Fibroblast of skin of left quadriceps (primary cell): ENCODE measurements at places on chromosomes 2 and 18.

DNA sequence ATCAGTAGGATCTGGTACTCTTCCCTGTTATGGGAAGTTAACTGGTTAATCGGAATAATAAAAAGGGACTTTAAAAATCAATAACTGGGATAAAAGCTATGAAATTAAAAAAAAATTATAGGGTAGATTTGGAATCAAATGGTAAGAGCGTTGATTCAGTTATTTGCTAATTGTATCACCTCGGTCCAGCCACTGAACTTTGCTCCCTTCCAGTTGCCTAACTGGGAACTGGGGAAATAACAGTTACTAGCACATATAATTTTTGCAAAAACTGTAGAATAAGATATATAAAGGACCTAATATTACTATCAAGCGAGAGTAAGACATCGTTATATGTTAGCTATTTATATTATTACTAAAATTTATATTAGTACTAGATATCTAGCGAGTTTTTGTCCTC is 302.1 kb downstream of the LRP1B start:
- no peak for DNase-seq

DNA sequence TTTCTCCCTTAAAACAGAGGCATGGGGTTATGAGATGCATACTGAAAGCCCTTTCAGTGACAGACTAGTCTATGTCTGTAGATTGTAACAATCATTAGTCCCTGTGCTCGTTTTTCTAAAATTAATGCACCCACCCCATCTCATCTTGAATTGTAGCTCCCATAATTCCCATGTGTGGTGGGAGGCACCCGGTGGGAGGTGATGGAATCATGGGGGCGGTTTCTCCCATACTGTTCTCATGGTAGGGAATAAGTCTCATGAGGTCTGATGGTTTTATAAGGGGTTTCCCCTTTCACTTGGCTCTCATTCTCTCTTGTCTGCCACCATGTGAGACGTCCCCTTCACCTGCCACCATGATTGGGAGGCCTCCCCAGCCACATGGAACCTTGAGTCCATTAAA is 100.9 kb downstream of the AP1S3 start:
- DNase-seq, result no peak

- DNase-seq, result no peak
Measured at GRCh38 chr2:2020897-2021296, 276.6 kb upstream of the PXDN start.

- DNase-seq, result no peak
Measured at GRCh38 chr18:70671889-70672565, 383.2 kb downstream of the SOCS6 start.

- no peak for DNase-seq
Measured at GRCh38 chr2:233063976-233064411, 3.9 kb downstream of the INPP5D start.

DNA sequence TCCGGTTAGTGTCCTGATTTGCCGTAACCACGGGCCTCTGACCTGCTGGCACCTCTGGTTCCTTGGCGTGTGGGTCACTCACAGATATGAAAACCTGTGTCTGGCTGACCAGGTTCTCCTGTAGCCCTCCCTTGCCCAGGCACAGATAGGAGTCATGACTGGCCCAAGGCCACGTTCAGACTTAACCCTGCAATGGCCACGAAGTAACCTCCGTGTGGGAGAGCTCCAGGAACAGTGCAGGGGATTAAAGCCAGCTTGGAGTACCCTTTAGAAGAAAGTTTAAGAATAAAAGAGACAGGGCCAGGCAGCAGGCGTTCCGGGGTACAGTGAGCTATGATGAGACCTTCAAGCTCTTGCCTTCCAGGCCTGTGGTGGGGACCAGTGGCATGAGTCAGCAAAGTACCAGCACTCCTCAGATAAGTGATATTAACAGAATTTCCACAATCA is 25.5 kb downstream of the CENPO start:
- DNase-seq, result no peak

- DNase-seq, result no peak
Measured at GRCh38 chr2:20994130-20994529, 49.7 kb downstream of the APOB start.

GRCh38 chr18:23136326-23137096 is 1.2 kb downstream of the CABLES1 start:
- DNase-seq, result no peak

DNA sequence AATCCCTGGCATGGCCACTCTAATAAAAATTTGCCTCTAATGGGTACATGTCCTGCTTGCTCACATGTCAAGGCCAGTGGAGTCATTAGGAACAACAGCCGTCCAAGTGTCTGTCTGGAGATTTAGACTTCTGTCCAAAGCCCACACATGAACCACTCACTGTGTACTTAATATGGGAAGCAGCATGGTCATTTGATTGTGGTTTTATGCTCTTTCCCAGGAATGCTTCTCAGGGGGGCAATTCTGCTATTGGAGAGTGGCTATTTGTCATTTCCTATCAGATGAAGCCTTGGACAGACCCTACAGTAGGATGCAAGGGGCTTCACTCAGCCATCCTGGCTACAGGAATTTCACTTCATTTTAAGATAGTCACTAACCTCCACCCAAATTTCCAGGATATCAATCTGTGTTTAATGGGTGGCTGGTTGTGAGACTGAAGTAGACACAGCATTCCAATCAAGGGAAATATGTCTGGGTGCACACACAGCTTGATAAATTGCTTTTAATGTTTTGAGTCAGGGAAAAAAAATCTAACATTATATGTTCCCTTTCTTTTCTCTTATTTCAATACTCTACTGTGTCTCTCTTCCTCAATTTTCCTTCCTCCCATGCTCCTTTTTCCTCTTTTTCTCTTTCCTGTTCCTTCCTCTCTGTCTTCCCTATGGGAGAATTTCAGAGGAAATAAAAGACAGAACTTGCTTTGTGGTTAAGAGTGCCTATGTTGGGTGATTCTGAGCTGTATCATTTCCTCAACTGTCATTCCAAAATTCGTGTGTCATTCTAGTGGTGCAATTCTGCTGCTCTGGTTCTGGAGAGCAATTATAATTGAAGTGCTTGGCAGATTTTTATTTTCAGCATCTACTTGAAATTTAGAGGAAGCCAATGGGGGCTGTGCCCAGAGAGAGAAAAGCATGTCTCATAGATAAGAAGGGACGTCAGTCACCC is 320.1 kb downstream of the OSR1 start:
- DNase-seq, result peak; percentile 69

DNA sequence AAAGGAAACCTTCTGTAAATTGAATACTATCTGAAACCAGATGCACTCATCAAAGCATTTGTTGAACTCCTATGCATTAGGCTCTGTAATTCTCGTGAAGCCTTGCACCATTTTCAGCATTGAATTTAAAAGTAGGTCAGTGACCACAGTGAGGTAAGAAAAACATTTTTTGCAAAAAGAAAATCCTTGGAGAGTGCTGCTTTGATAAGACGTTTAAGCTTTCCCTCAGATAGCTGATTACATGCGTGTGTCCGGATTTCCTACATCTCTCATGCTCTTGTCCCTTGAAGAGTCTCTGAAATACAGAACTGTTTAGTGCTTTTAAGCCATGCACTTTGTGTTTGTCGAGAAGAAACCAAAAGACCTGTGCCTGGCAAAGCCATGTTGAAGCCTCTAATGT is 113.6 kb downstream of the FMNL2 start:
- DNase-seq, result no peak

GRCh38 chr2:147569426-147569825 is 275.4 kb upstream of the ACVR2A start:
- no peak for DNase-seq

DNA sequence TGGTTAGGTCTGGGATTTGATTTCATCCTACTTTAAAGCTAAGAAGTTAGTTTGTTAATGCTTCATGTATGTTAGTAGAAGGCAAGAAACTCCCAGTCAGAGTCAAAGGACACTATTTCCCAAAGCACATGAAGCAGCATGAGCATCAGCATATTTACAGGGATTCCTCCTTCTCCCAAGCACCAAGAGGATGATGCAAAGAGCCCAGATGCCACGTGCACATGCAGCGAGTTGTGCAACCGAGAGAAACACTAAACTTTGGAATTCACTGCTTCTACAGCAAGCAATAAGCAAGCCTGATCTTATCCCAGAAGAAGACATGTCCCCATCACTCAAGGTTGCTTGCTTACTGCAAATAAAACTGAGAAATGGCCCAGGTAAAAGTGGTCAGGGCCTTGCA is 32.5 kb downstream of the CPO start:
- DNase-seq, result peak; percentile 59

GRCh38 chr2:176368349-176368748 is 99.1 kb downstream of the MTX2 start:
- DNase-seq, result no peak

DNA sequence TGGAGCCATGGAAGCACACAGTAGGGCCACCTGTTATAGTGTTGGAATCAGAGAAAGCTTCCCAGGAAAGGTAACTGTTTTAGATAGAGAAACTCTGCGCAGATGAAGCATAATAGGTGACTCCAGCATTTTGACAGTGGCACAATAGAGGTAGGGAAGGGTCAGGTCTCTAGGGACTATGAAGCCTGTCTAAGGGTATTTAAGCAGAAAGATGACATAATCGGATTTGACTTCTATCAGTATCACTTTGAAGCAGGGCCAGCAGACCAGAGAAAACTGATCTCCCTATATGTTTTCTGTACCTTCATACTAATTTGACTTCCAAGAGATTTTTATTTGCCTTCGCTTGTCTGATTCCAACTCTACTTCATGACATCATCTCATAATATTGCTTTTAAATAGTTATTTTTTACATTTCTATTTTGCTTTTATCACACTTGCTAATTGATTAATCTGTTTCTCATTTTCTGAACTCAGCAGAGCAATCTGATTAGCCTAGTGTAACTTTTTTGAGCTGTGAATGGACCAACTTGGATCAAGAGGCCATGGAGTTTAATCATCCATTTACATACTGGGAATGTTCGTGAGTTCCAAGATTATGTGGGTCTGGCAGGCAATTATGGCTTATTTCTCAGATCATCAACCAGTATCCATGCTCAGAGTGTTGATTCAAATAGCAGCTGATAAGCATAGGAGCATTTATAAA is 8.4 kb upstream of the HIBCH start:
- no peak for DNase-seq

DNA sequence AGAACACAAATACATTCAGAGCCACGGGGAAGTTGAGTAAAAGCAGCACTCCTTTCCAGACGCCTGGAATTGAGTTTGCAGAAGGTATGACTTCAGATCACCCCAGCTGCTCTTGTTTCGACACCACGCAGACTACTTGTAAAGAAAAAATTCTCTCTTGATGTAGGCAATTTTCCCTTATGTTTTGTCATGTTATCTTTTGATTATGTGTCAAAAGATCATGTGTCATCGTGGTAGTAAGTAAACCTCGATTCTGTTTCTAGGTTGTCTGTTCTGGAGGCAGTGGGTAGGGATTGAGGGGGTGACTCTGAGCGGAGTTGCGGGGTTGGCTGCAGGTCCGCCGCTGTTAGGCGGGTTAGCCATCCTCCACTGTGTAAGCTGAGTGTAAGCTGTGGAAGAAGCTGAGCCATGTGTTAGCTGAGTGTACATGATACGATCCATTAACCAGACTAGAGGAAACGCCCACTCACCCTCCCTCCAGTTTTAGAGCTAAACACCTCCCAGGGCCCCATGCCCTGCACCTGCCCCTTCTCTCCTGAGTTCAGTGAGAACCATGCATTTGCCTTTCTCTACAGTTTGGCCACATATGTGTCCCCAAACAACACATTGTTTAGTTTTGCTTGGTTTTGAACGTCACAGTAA is 181.8 kb downstream of the SNTG2 start:
- no peak for DNase-seq

DNA sequence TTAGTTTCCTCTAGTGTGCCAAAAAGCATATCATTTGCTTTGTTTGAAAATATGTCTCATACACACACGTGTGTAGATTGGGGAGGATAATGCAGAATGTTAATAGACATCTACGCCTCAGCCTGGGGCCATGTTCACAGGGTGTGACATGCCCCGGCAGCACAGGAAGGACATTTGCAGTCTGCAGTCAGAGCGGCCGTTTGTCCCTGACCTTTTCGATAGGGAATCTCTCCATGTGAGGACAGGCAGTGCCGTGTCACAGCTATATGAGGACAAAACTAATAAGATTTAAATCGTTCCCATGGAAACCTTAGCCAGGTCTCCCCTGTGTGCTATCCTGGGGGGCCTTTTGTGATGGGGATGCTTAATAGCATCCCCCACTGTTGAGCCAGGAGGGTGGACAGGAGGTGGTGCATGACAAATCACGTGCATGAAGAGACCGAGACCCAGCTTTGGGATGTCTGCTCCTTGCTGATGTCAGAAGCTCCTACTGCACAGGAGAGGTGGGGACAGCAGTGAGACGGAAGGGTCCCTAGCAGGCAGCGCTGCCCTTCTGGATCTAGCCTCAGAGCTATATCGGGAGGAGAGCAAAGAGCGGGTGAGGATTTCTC is 100.6 kb downstream of the RNF144A start:
- no peak for DNase-seq

GRCh38 chr2:169845016-169845415 is 17.8 kb downstream of the UBR3 start:
- DNase-seq, result no peak

- DNase-seq, result peak; percentile 96
Measured at GRCh38 chr2:241508240-241509154, at the start of gene STK25. Gene STK25 (minus strand): TSS chr2:241508584. CDS start chr2:241508035, 549 bp downstream.

DNA sequence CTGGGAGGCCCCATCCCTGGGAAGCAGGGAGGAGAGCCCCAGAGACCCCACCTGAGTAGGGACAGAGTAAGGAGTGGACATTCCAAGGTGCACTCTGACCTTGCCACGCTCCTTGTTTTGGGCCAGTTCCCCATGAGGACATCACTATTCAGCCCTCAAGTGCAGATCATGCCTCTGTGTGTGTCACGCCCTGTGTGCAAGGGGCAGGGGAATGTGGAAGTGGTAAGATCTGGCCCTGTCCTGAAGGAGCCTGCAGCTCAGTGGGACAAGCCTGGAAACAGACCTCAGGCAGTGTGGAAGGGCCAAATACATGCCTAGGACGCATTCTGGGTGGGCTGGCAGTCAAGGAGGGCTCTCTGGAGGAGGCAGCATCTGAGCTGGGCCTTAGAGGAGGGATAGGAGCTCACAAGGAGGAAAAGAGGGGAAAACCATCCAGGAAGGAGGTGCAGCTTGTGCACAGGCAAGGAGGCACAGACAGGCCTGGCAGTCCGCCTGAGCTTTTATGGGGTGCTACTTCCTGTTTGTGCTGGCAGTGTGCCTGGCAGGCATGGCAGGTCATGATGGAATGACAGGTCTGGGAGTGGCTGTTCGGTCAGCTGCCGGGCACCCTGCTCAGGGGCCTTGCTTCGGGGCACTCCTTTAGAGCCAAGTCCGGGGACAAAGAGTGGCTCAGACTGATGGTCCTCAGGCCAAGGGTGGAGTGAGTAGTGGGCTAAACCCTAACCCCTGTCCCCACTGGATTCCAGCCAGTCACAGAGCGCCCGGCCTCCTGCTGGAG is 3.3 kb downstream of the KLHL30 start:
- DNase-seq, result no peak

DNA sequence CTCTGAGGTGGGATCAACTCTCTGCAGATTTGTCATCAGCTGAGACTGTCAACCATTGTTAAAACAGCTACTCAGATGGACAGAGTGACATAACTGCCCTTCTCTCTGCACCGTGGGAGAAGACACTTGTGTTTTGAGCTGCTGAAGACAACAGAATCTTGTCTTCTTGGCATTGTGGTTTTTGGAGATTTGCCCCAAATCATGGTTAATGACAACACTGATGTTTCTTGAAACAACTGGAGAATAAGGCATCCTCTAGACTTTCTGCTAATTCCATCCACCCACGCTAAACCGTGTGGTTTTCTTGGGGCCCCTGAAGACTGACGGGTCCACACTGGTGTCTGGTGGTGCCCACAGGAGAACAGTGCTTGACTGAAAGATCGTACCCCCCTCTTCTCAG is 39.5 kb downstream of the SH3BP4 start:
- DNase-seq, result no peak

- DNase-seq, result no peak
Measured at GRCh38 chr2:231900486-231900942, 25.7 kb downstream of the NPPC start.
